ENCODE measurements at places on chromosomes 11 and 22.

DNA sequence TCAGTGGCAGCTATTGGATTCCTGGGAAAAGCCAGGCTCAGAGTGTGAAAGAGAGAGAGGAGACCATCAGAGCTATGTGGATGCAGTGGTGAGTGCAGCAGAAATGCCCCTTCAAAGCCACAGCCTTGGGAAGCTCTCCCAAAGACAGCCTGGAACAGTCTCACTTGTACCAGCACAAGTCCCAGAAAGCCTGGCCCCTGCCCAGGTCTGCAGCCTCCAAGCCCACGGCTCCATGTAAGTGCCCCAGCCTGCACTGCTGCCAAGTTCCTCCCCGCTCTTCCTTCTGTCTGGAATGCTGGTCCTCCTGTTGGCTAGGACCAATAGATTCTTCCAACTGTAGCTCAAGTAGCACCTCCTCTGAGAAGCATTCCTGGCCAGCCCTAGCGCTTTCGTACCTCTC lies 539.7 kb downstream of the MIAT start:
- DNase-seq, result no peak

DNA sequence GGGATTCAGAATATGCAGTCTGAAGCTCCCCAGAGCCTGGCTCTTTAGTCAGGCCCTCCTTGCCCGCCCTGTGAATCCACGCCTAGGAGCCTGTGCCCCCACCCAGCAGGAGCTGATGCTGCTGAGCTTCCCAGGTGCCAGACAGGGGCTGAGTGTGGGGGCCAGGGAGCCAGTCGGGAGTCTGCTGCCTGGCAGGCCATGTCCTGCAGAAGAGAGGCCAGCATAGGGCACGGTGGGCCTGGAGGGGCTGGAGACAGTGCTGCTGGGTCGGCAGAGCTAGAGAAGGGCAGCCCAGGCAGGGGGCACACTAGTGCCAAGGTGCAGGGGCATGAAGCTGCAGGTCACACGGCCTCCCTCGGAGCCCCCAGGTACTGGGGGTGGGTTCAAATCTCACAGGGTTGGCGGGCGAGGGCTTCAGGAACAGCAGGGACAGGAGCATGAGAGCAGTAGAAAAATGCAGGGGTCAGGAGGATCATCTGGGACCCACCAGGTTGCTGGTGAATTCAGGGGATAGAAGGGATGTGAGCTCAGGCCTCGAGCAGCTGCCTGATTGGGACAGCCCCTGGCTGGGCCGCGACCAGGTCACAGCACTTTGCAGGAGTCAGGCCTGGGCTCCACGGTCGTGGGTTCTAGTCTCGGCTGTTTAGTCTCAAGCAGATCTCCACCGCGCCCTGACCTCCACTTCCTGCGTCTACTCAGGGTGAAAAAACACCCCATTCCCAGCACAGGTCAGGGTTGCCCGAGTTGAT lies 4.1 kb upstream of the SEPTIN5 start:
- DNase-seq, result no peak

- DNase-seq, result no peak
Measured at GRCh38 chr11:7904917-7905316, 26.2 kb downstream of the OR10A6 start.

GRCh38 chr11:120102864-120103122 lies 35.1 kb downstream of the TRIM29 start:
- no peak for DNase-seq

DNA sequence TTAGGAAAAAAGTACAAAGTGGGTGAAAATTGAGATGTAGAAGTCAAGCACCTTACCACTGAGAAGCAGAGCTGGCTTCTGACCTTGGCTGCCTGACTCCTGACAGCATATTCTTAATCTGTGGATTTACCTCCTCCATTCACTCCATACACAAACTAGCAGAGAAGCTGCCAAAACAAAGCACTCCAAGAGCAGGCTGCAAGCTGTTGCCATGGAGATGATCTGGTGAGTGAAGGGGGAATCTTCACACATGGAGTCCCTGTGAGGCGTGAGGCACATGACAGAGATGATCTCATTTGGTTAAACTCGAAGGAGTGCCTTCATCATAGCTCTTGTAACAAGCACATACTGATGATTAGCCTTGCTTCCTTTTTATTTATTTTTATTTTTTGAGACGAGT lies 16.1 kb downstream of the COMMD9 start:
- DNase-seq, result no peak

- DNase-seq, result no peak
Measured at GRCh38 chr11:24056051-24056450, 440.8 kb upstream of the LUZP2 start.

DNA sequence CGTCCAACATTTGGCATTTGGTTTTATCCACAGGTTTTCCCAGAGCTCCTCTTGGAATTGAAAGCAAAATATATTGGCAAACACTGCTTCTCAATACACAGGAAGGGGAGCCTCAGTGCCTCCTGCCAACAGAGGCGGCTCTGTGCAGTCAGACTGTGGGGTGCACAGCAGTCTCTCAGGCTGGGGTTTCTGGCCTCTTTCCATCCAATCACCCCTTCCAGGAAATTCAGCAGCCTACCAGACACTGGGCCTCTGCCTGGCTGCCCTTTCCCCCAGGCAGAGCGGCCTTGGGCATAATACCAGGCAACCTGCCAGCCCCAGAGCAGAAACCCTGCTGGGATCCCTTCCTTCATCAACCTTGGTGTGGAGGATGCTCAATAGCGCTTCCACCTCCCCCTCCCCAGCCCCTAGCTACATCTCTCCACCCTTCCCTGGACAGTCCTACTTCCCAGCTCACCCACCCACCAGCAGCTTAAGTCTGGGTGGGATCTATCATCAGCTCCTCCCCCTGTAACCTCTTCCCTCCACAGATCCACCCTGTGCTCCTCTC lies 17.8 kb upstream of the RAPSN start:
- DNase-seq, result no peak

GRCh38 chr22:25390297-25391240 lies 171.1 kb downstream of the CRYBB2 start:
- no peak for DNase-seq

- no peak for DNase-seq
Measured at GRCh38 chr11:109507331-109507730, 85.3 kb downstream of the C11orf87 start.

DNA sequence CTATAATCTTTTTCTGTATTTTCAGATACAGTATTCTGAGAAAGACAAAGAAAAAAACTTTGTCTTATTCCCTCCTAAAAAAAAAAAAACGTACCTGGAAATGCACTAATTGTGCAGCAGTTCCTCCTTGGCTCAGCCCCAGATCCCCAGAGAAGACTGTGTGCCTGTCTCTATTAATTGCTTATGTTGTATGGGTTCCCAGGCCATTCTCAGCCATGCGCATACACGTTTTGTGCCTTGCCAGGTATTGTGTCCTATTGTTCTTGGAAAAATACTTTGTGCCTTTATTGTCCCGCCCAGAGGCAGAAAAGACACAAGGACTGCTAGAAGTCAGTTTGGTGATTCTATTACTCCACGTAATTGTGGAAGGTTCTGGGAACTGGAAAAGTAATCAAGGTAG lies 91.2 kb downstream of the PIWIL4 start:
- no peak for DNase-seq

- DNase-seq, result no peak
Measured at GRCh38 chr22:50696251-50696798, 23.7 kb downstream of the SHANK3 start.

DNA sequence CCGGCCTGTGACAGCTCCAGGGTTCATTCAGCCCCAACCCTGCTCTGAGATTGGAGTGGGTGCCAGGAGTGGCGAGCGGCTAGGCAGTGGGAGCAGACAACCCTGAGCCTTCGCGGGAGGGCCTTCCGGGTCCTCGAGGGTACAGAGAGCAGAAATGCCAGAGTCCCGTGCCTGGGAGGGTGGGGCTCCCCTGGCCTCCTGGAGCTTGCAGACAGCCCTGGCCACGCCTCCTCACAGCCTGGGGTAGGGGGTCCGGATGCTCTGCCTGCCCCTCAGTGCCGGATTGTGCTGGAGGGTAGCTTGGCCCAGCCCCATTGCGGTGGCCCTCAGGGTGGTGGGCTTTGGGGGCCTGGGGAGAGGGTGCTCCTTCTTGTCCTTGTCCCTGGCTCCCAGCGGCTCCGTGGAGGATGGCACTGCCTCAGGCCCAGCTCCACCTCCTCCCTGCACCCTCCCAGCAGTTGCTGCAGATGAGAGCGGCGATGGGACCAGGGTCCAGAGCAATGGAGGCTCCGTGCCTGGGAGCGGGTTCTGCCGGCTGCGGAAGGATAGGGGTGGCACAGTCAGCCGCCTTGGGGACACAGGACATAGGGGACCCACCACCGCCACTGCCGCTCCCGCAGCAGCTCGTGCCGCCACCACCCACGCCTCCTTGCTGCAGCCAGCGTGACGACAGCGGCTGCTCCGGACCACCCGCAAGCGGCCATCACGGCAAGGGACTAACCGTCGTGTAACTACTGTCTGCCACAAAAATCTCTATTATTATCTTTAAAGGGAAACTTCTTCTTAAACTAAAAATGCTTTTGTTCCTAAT lies 34.9 kb upstream of the OR10G7 start:
- DNase-seq, result no peak

DNA sequence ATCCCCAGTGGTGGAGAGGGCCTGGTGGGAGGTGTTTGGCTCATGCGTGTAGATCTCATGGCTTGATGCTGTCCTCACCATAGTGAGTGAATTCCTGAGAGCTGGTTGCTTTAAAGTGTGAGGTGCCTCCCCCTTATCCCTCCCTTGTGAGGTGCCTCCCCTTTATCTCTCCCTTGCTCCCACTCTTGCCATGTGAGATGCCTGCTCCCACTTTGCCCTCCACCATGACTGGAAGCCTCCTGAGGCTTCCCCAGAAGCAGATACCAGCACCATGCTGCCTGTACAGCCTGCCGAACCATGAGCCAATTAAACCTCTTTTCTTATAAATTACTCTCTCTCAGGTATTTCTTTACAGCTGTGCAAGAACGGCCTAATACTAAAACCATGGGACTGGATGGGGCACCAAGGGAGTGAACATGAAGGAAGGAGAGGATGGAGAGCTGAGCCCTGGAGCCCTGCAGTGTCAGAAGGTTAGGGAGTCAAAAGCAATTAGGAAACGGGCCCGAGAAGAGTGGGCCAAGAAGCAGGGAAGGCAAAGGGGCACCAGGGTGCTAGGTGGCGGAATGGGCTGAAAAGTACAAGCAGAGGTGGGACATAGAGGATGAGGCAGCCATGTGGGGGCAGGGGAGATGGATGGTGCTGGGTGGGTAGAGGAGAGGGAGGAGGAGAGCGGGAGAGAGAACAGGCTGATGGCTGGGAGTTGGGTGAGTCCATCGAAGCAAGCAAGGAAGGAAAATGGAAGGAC lies 9.4 kb downstream of the IFITM10 start:
- no peak for DNase-seq

- DNase-seq, result no peak
Measured at GRCh38 chr11:62577046-62577714, 3.5 kb upstream of the EEF1G start.

- peak; percentile 84 for DNase-seq
Measured at GRCh38 chr11:78187366-78188285, 800 bp downstream of the KCTD21 start.

DNA sequence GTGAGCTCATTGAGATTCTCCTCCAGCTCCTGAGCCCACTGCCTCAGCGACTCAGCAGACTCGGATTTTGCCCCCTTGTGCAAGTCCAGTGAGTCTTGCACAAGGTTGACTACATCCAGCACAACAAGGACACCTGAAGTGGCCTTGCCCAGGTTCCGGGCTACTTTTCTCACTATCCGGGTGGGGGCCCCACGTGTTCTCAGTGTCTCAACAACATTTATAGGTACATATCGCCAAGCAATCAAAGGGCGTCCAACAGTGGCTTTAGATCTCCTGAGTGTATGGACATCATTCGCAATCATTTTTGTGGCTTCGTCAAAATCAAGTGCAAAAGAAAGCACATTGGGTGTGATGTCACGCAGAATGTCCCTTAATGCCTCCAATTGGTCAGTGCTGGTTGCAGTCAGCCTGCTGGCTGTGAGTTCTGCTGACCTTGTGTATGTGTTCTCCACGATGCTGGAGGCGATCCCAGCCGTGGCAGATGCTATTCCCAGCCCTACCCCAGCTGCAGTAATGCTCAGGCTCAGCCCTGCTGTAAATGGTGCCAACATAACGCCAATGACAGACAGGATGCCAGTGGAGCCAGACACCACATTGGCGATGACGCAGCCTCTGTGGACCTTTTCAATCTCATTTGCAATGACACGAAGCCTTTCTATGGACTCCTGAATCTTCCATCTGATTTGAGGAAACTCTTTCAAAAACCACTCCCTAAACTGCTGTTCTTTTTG lies 10.3 kb downstream of the APOL4 start:
- no peak for DNase-seq

GRCh38 chr11:8206251-8207079 lies 37.6 kb upstream of the RIC3 start:
- peak; percentile 23 for DNase-seq

DNA sequence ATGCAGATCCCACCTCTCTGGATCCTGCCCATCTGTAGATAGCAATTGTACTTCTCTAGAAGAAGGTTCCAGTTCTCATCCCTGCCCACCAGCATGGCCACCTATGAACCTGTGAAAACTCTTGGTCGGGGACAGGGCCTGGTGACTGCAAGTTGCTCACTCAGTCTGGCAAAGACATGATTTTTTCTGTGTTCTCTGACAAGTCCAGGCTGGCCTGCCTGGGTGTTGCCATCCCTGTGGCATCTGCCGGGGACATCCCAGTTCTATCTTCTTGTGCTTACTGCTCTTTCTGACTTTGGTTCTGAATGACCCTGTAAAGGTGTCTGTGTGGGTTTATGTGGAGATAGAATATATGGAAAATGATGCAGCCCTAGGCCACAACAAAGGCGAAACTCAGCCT lies 545.8 kb downstream of the INSC start:
- no peak for DNase-seq

DNA sequence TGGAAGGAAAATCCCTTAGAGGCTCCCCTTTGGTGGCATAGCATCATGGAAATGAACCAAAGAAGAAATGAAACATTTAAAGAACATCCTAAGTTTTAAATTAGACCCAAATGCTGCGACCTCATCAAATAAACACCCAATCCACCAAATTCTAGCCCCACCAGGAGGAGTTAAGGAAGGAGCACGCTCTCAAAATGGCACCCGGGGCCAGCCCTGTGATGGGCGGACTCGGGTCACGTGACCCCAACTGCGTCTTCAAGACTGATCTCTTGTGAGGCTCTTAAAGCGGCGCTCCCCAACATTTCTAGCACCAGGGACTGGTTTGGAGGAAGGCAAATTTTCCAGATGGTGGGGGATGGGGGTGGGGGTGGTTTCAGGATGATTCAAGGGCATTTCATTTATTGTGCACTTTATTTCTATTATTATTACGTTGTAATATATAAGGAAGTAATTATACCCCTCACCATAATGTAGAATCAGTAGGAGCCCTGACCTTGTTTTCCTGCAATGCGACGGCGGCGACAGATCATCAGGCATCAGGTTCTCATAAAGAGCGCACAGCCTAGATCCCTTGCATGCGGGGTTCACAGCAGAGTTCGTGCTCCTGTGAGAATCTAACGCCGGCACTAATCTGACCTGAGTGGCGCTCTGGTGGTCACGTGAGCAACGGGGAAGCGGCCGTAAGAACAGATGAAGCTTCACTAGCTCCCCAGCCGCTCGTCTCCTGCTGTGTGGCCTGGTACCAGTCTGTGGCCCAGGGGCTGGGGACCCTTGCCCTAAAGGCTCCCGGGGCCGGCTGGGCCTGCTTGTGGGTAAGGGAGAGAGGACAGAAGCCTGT lies 90.6 kb upstream of the SLC22A12 start:
- no peak for DNase-seq

- no peak for DNase-seq
Measured at GRCh38 chr11:67300756-67301312, 2.5 kb upstream of the SSH3 start.
